HFFc6 (cell line): ENCODE measurements at places on chromosomes 7 and 10.

DNA sequence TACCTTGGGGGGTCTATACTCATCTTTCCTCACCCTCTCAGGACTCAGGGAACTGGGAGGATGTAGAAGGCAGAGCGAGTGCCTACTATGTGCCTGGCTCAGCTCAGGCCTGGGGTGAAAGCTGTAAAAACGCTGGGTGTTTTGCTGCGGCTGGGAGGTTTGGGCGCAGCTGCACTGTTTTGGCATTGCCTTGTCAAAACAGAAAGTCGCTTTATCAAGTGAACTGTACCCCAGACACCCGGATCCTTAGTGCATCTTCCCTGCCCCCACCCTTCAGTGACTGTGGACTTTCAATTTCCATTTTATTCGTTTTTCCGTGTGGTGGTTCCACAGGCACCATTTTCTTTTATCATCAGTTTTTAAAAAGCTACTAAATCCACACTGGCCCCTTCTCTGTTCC is 86.7 kb upstream of the ZNF716 start:
- no peak for DNase-seq

DNA sequence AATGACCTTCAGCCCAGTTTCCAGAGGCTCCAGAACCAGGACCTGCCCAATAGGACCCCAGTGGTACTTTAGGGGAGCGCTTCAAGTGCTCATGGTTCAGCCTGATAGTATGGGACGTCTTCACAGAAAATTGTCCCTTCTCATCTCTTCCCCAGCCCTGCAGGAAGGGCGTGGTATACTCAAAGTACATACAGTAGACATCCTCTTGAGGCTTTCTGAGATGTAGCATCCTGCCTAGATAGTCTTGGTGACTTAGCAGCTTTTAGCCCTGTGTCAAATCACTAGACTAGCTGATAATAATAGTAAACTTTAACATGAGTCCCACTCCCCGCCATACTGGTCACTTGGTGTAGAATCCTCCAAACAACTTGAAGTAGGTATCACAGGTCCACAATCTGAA is 193.2 kb downstream of the CYP26A1 start:
- DNase-seq: no peak

DNA sequence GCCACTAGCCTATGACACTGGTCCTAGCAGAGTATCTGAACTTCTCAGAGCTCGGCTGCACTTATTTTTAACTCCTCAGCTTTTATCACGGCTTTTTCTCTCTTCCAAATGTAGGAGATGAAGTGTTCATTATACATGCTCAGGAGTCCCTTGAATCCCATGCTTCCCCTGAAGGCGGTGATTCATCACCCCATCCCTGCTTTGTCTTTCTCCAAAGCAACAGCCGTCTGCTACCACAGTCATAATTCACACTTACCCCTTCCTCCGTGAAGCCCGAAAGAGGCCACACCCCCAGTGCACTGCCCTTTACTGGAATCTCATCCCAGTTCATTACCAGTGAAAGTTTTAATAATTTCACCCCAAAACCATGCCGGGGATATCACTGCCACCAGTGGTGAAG is 301.5 kb upstream of the SHH start:
- DNase-seq: no peak

- no peak for DNase-seq
Observed at GRCh38 chr10:14665304-14665703, 109.4 kb downstream of the FAM107B start.

DNA sequence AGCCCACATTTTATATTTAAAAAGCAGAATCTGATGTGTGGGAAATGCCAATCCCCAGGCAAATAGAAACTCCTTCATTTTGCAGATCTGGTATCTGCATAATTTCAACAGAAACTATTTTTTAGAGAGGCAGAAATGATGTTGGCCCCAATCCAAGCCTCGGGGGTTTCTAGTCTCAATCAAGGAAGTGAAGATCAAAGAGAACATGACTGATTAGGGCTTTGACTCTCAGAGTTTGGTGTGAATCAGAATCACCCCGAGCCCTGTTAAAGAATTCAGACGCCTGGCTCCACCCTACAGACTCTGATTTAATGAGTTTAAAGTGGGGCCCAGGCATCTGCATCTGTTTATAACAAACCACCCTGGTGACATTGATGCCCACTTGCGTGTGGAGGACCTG is 36.7 kb upstream of the UBE2H start:
- DNase-seq: no peak

DNA sequence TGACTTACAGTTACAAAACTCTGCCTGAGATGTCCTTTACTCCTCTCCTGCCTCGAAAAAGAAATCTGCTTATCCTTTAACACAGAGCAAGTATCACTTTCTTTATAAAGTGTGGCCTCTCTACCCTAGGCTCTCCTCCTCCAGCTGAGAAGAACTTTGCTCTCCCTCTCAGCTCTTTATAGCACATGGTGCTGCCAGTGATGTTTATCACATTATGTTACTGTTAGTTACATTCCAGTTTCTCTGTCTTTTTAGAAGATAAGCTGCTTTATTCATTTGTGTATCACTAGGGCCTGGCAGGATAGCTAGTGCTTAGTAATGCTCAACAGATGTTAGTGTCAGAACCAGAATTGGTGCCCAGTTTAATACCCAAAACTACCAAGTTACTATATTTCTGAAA is 41.1 kb upstream of the TMEM229A start:
- DNase-seq: no peak

DNA sequence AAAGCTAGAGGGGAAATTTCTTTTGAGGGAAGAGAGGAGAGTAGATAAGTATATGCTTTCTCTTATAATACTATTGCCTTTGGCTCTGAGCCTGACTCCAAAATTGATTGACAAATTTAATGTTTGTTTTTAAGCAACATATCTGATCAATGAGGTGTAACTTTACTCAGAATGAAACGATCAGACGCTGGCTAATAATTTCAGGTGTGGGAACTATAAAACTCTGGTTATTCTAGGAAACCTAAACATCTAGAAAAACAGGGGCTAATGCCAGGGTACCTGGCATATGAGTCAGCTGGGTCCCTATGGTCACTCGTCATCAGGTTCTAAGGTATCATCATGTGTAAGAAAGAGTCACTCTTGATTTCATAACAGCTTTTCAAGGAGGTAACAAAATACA is 139.7 kb downstream of the ATE1 start:
- DNase-seq: no peak

DNA sequence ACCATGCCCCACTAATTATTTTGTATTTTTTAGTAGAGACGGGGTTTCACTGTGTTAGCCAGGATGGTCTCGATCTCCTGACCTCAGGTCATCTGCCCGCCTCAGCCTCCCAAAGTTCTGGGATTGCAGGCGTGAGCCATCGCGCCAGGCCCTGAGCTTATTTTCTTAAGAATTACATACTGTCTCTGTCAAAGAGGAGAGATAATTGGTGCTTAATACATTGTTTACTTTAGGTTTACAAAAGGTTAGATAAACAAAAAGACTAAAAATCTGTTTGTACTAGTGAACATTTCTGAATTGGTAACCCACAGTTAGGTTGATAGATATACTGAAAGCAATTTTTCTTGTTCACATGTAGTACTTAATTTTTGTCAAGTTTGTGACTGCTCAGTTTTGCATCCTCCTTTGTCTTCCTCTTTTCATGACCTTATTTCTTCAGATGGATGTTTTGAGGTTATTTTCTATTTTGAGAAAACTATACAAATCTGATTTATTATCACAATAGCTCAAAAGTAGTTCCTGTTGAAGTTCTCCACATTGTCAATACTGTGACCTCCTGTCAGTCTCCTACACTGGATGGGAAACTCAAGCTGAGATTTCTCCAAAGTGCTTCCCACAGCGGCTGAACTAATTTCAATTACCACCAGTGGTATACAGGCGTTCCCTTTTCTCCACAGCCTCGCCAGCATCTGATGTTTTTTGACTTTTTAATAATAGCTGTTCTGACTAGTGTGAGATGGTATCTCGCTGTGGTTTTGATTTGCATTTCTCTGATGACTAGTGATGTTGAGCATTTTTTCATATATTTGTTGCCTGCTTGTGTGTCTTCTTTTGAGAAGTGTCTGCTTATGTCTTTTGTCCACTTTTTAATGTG is 22.5 kb downstream of the HHEX start:
- peak; percentile 85 for DNase-seq

- no peak for DNase-seq
Observed at GRCh38 chr7:756231-756927, 29.3 kb upstream of the PRKAR1B start.

DNA sequence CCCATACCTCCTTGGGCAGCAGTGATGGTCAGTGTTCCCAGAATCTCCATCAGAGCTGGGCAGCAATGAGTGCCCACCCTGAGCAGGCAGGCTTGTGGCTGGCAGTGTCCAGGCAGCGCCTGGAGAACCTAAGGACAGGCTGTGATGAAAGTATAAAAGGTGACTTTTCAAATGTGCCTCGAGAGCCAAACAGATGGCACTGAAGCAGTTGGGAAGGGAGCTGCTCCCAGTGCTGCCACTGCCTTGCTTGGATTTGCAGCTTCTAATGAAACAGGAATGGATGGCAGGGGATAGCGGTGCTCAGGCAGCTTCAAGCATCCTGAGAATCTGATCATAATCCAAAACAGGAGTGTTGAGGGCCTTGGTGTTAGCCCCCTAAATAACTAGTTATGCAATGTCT is 179.8 kb upstream of the AOAH start:
- DNase-seq: no peak

DNA sequence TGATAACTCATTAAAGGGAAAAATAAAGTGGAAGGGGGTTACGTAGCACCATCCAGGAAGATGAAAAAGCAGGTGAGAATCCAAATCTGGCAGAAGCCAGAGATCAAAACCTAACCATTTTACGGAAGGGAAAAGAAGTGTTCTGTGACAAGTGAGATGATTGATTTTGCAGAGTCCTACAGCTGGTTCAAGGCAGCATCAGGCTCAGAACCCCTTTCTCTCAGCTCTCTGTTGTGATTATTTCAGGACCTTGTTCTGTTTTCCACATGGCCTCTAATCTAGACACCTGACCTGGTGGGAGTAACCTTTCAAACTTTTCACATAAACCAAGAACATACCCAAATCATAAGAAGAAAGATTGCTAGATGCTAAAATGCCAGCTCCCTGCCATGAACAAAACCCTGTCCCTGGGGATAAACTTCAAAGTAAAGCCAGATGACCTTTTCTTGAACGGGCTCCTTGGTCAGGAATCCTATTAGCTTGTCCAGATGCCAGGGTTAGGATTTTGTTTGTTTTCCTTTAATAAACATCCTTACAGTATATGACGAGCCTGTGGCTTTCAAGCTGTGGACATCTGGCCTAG is 5.9 kb downstream of the DUSP5 start:
- DNase-seq: no peak

- DNase-seq: no peak
Observed at GRCh38 chr7:104851268-104851667, 162.7 kb upstream of the KMT2E start.

DNA sequence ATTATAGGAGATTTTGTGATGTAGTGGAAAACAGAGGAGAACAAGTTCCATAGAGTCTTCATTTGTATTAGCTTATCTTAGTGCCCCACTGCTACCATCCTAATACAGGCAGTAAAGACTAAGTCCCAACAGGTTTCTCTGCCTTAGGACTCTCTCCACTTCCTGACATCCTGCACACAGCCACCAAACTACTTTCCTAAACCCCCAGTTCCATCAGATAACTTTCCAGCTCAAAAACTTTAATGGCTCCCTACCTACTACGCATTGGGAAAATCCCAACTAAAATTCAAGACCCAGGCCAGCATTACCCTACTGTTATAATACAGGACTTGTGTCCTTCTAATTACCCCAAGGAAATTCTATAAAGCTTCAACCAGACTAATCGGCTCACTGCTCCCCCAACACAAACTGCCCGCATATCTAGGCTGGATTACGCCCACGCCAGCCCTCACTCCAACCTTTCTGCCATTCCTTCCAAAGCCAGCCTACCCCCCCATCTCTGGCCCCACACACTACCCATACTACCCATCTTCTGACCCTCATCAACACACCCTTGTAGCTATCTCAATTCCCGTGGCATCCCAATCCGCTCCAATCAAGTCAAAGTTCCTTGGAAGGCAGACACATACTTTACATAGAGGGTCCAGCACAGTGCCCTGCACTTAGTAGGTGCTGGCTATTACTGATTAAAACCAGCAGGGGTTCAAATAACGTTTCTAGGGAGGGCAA is 1.4 kb downstream of the IDE start:
- no peak for DNase-seq

DNA sequence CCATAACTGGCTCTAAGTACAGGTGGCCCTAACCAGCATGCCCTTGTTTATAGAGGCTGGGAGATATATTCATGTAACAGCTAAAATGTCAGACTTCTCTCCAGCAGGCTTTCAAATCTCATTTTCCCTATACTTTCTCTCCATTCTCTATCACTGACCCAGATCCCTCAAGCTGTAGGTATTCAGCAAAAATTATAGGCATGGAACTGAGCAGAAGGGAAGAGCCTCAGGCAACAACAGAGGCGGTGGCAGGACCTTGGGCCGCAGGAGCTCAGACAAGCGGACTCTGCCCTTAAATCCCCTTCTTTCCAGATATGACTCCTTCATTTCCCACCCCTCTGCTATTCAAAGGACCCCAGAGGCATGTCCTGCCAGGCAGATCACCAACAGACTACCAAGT is 417.4 kb downstream of the PLXNA4 start:
- DNase-seq: no peak

GRCh38 chr10:127526161-127526560 is 22.9 kb upstream of the NPS start:
- no peak for DNase-seq
